ENCODE measurements at places on chromosomes 11 and 22.
A peak's percentile ranks its signal among the peaks of the same experiment; 100 is the strongest.

DNA sequence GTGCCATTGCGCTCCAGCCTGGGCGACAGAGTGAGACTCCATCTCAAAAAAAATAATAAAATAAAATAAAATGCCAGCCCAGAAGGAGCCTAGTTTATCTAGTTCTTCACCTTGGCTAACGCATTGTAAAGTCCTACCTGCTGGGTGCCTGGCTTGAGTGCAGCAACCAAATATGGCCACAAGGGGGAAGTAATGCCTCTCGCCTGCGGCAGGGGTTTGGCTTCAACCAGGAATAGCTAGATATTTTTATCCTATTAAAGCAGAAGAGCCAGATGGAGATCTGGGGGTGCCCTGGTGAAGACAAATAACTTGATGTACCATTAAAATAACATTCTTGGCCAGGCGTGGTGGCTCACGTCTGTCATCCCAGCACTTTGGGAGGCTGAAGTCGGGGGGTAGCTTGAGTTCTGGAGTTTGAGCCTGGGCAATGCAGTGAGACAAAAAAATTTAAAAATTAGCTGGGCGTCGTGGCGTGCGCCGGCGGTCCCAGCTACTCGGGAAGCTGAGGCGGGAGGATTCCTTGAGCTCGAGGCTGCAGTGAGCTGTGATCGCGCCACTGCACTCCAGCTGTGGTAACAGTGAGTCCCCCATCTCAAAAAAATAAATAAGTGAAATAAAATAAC lies 20.6 kb upstream of the PLEKHB1 start:
- DNase-seq: peak; percentile 66

DNA sequence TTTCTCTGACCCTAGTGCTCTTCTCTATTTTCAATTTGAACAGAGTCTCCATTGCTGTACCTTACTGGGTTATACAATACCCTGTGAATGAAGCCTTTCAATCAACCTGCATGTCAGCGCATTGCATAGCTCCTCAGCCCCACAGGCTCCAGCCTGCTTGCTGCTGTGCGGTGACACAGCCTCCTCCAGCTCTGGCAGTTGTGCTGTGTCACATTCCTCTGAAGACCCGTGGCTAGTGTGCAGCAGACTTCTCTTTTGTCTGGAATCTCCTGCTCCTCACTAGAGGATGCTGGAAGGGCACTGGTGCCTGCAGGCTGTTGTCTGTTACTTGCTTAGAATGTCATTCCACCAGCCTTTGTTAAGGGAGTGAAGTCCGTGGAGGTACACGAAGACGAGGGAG lies 390.1 kb upstream of the B3GAT1 start:
- DNase-seq: no peak

DNA sequence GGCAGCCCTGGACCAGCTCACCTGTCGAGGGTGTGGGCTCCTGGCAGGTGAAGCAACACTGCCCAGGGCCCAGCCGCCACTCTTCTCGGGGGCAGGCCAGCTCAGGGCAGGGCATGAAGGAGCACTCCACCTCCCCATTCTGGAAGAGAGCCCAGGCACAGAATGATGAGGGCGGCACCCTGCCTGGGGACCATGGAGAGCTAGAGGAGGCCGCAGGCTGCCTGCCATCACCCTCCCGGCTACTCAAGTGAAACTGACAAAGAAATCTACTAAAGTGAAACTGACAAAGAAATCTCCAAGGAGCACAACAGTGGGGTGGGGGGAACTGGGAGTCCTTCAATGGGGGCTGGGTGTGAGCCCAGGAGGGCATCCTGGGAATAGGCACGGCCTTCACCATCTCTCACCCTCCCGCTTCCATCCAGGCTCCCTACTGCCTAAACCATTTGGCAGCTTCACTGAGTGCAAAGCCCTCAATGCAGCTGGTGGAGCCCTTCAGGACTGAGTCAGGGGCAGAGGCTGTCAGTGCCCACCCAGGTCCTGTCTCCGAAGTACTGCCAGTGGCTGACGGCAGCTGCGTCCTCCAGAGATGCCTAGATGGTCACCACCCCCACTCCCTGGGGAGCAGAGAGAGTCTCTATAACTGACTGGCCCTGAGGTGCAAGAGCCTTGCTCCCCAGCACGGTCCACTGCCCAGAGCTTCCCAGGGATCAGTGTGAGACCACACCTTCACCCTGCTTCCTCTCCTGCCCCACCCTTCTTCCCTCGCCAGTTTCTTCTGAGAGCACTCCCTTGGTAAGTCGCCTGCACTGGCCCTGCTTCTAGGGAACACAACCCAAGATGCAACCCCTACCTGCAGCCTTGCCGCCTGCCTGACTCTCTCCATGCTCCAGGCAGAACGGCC lies 21.7 kb downstream of the VWCE start:
- no peak for DNase-seq

GRCh38 chr22:29147331-29147899 lies 58.3 kb upstream of the EMID1 start:
- no peak for DNase-seq

- DNase-seq: peak; percentile 11
Observed at GRCh38 chr11:5690216-5690615, 626 bp downstream of the TRIM22 start.

GRCh38 chr11:129580278-129580677 lies 204.6 kb downstream of the BARX2 start:
- DNase-seq: no peak

GRCh38 chr11:70483077-70483861 lies 84.9 kb downstream of the CTTN start:
- DNase-seq: peak; percentile 20

DNA sequence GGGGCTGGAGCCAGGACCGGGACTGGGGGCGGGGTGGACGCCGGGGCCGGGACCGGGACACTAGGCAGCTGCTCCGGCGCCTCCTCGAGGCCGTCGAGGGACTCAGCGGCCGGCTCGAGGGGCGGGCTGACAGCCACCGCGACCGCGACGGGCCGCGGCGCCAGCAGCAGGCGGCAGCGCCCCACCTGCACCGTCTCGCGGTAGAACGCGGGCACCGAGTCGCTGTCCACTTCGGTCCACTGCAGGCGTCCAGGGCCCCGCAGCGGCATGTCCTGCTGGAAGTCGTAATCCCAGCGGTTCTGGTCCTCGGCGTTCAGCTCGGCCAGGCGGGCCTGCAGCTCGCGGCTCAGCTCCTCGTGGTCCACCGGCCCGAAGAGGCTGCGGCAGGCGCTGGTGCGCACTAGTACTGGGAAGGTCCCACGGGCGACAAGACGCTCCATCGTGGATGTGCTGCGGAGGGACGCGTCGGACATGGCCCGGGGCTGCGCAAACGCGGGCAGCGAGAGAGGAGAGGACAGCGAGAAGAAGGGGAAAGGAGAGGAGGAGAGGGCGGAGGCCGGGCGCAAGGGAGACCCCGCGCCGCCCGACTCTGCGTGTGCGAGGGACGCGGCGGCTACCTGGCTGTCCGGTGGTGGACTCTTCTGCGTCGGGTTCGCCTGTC lies 428 bp downstream of the CDKN1C start:
- DNase-seq: peak; percentile 26

GRCh38 chr11:73404048-73404447 lies 27.8 kb downstream of the RELT start:
- peak; percentile 55 for DNase-seq

GRCh38 chr11:69828276-69828970 lies 9.2 kb upstream of the FGF3 start:
- DNase-seq: no peak

- DNase-seq: peak; percentile 77
Observed at GRCh38 chr11:75508051-75508561, 17.6 kb downstream of the GDPD5 start.

- DNase-seq: no peak
Observed at GRCh38 chr11:94879006-94879405, 94.3 kb downstream of the CWC15 start.

GRCh38 chr22:19554834-19555404 lies 30.7 kb upstream of the CLDN5 start:
- no peak for DNase-seq

GRCh38 chr11:46391578-46392420 lies at the start of gene CHRM4:
TSS of gene CHRM4 (minus strand) at chr11:46391776. CDS start at chr11:46386557, 5,219 bp downstream.
- DNase-seq: no peak

GRCh38 chr11:18280438-18281045 lies 14.5 kb downstream of the SAA1 start:
- DNase-seq: no peak

DNA sequence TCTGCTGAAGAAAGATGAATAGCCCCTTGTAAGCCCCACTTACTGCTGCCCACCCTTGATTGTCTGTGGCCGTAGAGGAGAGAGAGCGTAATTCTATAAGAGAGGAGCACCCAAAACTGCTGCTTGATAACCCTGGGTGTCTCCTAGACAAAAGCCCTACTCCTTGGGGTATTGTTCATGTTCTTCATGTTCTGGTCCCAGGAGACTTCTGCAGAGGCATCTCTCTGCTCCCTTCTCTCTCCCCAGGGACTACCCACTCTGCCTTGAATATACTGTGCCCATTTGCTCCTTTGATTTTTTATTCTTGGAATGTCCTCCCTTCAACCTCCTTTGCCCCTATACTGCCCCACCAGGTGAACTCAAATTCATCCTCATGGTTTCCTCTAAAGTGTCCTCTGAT lies 417.8 kb upstream of the CADM1 start:
- DNase-seq: no peak

GRCh38 chr11:45285930-45286632 lies at the start of gene SYT13:
TSS of gene SYT13 (minus strand) at chr11:45286341. CDS start at chr11:45286207, 134 bp downstream.
- DNase-seq: no peak

DNA sequence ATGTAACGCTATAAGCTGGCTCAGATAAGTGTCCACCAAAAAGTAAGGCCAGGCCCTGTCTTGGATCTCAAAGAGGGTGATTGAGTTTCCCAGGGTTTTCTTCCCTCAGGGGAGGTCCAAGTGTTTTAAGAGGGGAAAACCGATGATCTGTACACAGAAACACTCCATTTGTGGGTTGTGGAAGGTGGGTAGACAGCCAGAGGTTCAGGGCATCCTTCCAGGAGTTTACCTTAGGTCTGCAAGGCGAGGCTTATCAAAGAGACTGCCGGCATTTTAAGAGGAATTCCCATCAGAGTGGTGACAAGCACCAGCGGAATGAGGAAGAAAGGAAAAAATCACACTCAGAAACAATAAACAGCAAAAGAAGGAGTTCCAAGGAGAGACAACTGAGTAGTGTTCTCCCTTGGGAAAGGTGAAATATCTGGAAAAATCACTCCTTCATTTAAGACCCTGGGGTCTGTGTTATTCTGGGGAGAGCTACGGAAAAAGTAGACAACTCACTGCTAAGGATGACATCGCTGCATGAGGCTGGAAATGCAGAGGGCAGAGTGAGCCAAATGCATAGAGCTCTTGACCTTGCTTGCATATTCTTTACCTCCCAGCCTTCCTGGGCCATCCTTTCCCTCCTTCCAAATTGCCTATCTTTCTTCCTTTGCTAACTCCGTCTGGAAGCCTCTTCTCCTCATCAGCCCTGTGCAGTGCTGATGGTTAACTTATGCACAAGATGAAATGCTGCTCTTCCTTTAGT lies 22.1 kb upstream of the MMP7 start:
- no peak for DNase-seq

GRCh38 chr11:74417379-74417804 lies 19.2 kb upstream of the PGM2L1 start:
- DNase-seq: no peak

GRCh38 chr11:46359953-46360352 lies 12.7 kb downstream of the DGKZ start:
- no peak for DNase-seq

DNA sequence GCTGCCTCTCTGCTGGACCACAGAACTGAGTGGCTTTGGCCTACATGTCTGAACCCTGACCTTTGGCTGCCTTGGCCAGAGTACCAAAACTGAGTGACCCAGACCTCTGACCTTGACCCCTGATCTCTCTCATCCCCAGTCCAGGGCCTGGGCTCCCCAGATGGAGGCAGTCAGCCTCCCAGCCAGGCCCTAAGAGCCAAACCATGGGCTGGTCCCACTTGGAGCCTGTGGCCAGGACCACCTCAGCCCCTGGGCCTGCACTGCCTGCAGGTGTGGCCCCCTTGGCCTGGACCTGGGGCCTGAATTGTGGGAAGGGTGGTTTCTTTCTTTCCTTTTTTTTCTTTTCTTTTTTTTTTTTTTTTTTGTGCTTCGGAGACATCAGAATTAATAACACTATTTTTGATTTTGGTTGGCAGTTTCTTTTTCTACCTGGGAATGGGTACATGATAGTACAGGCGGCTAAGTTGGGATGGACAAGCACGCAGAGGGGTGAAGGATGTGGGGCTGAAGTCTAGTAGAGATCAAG lies 806 bp upstream of the SIPA1 start:
- DNase-seq: no peak

DNA sequence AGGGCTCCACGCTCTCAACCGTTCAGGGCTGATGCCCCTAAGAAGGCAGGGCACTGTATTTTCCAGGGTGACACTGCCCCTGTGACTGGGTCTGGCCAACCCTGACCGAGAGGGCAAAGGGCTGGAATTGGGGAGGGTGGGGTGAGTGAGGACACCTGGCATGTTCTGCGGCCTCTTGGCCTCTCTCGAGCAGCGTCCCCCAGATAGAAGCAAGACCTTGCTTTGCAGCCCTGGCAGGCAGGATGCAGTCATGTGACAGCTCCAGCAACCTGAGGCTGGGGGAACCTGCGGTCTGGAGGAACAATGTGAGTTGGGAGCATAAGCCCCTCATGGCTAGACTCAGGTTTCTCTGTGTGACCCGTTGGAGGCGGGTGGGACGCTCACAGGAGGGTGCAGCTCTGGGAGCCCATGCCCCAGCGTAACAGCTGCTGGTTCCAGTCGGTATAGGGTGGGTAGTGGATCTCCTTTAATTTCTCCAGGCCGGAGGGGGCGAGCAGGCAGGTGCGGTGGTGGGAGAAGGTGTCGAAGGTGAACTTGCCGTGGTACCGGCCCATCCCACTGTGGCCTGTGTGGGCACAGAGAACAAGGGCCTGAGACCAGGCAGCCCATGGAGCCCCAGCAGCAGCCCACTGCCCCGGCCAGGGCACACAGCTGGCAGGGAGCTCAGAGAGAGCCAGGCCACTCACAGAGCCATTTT lies 11.4 kb downstream of the ALDH3B2 start:
- DNase-seq: no peak

- DNase-seq: no peak
Observed at GRCh38 chr11:10295064-10295901, 1.3 kb upstream of the SBF2 start.

- DNase-seq: no peak
Observed at GRCh38 chr22:26481694-26482093, 1.9 kb downstream of the HPS4 start.

DNA sequence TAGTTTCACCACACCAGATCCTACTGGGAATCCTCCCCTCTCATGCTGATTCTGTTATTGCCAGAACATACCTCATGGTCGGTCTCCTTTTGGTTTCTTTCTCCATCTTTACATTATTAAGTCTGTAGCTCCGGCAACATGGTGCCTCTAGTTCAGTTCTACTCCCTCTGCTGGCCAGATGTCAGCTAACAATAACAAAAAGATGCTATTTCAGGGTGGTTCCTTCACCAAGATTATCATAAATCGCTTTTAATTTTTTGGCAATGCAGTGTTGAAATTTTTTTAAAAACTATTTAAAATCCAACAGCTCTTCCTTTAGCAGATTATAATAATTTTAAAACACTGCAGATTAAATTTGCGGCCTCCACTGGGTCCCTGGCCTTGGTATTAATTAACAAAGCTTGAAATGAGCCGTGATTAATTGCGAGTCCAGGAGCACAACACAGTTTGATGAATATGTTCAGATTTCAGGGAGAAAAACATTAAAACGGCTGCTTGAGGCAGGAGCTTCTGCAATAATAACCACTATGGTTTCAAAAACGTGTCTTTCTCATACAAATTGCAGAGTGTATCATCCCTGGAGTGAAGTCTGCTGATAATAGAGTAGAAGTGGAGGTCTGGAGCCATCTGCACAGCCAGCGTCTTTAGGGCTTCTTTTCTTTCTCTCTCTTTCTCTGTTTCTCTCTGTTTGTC lies 492.9 kb upstream of the KIRREL3 start:
- DNase-seq: no peak

- peak; percentile 64 for DNase-seq
Observed at GRCh38 chr11:2444821-2445745, at the start of gene KCNQ1. TSS of gene KCNQ1 (plus strand) at chr11:2445008. CDS start at chr11:2445099, 91 bp downstream.

- DNase-seq: no peak
Observed at GRCh38 chr11:109512249-109512648, 90.3 kb downstream of the C11orf87 start.
